Endodermal cell (in vitro differentiated cells): ENCODE measurements at places on chromosomes 11 and 22.

DNA sequence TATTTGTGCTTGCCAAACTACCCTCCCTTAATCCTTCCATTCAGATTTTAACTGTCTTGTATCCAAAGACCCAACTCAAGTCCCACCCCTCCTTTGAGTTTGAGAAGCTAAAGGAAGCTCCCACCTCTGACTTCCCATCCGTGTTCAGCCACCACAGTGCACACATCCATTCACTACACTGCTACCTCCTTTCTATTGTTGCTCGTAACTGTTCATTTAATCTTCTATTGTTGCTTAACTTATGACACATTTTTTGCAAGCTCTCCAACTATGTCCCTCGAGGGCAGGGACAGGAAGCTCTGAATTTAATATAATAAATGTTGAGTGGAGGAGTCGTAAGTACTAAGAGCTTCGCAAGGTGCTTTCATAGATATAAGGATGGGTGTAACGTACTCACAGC, 10.4 kb downstream of the LARGE1 start:
- no peak for DNase-seq
- peaks cover 12% of the 10 kb centered on the region for H3K36me3 ChIP-seq
- H3K4me3 ChIP-seq = no peak overlapping the region
- H3K27ac ChIP-seq = no peak overlapping the region
- peaks cover 3% of the 10 kb centered on the region for H3K4me1 ChIP-seq

DNA sequence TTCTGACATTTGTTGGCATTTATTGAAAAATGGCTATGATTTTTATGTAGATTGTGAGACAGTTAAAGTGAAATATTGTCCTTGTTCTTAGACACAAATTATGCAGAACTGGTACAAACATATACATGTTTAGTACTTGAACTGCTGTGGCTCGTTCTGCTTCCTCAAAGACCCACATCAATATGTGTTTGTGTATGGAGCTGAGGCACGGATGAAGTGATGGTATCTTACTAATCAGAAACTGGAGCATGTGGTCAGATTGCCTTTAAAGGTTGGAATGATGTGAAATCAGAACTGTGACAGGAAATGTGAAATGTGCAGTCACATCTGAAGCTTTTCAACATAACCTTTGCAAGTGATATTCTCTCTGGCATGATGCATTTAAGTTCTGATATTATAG, 130.4 kb downstream of the NAV2 start:
- H3K4me3 ChIP-seq = no peak overlapping the region
- H3K4me1 ChIP-seq = no peaks in the 10 kb centered on the region
- DNase-seq = no peak
- no peak overlapping the region for H3K27ac ChIP-seq
- no peaks in the 10 kb centered on the region for H3K36me3 ChIP-seq
- no peaks in the 10 kb centered on the region for H3K27me3 ChIP-seq

- H3K27ac ChIP-seq = no peak overlapping the region
- no peak overlapping the region for H3K4me3 ChIP-seq
- no peak for DNase-seq
- H3K4me1 ChIP-seq = no peaks in the 10 kb centered on the region
- no peaks in the 10 kb centered on the region for H3K36me3 ChIP-seq
These were observed 162.4 kb upstream of the SYN3 start for GRCh38 chr22:33220476-33221080.

GRCh38 chr11:15770798-15771414, 585.4 kb downstream of the SOX6 start:
- H3K27ac ChIP-seq = no peak overlapping the region
- H3K4me1 ChIP-seq = peaks cover 18% of the 10 kb centered on the region
- peak; percentile 92 for DNase-seq
- H3K4me3 ChIP-seq = no peak overlapping the region
- H3K36me3 ChIP-seq = no peaks in the 10 kb centered on the region
